ENCODE measurements at places on chromosomes 4 and X. TPM values are rescaled to one million over a fixed set of nuclear protein-coding genes. Genes with fewer than 3 reads are reported as not detected.

DNA sequence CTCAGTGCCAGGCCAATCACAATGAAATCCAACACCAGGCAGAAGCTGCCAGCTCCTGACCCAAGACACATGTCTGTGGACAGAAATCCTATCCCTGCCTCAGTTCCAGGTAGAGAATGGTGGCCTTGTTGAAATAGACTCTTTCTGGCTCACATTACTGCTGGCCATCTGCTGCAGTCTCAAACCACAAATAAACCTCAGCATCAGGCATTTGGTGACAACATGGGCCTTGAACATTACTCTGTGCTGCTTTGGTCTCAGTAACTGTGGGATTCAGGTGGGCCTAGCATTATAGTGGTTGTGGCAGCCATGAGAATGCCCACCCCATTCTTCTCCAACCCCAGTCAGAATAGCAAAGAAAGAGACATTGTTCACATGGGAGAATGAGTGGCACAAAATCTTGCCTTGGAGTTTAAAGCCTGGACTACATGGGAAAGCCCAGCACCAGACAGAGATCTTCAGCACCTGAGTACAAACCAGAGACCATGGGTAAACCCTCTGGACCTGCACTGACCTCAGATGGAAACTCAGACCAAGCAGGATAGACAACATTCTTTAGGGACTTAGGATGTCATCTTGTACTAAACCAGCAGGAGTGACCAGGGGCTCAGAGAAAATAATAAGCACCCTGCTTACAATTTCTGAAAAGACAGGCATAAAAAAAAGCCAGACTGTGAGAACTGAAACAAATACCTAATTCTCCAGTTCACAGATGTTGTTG lies 50.4 kb upstream of the TRAM1L1 start:
- peak; percentile 4 for DNase-seq

GRCh38 chrX:130841776-130842175 lies 61.2 kb downstream of the ENOX2 start:
- no peak for DNase-seq

DNA sequence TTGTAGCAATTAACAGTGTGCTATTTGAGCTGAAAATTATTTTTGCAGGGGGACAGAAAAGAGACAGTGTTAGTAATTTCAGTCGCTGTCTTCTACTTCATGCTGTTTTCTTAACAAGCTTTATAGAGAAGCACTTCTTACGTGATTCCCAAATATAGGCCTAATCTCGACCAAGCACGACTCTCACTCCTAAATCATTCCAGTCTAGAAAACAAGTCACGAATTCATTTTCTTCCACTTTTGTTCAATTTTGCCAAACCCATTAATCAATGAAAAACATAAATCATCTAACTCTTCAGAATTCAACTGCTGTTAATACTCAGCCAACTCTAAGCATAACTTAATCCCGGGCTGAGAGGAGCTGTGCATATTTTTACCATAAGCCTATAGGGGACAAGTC lies 21.0 kb upstream of the FHL1 start:
- DNase-seq = no peak

- no peak for DNase-seq
Observed at GRCh38 chr4:82890528-82890900, 439 bp downstream of the SEC31A start.

Gene KLHL13
- total RNA-seq = 0.95 TPM
